ENCODE measurements at places on chromosomes 5 and 9.

- DNase-seq: no peak
Measured at GRCh38 chr5:40080191-40080590, 599.5 kb upstream of the PTGER4 start.

DNA sequence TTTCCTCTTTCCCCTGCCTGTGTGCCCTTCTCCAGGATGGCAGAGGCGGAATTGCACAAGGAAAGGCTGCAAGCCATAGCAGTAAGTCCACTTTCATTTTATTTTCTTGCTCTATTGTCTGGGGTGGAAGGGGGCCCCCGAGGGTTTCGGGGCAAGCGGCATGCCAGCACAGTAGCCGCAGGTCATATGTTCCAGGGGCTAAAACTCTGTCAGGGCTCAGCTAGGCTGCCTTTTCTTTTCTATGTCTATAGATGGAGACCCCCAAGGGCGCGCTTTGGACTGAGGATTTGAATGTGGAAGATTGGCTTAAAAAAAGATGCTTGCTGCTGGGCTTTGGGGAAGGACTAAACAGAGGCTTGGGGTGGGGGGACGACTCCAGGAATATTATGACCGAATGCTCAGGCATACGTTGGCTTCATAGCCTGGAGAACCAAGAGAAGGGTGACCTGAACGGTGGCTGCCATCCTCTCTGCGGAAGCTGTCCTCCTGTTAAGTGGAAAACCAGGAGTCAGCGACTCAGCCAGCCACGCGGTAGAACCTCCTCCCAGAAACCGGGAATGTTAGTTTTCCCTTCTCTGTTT is 545 bp downstream of the PALM2AKAP2 start:
- DNase-seq: no peak

DNA sequence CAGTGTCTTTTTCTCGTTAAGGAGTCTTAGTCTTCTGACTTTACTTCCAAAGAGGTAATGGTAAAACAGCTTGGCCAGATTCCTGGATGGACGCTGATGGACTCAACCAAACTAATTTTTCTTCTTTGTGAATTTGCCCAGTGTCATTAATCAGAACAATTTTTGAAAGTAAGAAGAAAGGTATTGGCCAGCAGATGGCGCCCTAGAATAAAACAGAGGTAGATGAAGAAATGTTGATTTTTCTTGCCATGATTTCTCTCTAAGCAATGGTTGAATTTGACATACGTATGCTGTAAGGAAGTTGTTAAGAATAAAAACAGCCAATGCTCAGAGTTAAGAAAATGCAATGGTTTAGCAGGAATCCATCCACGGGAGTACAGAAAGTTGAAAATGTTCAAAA is 500.0 kb downstream of the DIRAS2 start:
- no peak for DNase-seq

- no peak for DNase-seq
Measured at GRCh38 chr9:28073270-28073669, 500.0 kb upstream of the C9orf72 start.

- no peak for DNase-seq
Measured at GRCh38 chr9:23556459-23556858, 269.6 kb downstream of the ELAVL2 start.

DNA sequence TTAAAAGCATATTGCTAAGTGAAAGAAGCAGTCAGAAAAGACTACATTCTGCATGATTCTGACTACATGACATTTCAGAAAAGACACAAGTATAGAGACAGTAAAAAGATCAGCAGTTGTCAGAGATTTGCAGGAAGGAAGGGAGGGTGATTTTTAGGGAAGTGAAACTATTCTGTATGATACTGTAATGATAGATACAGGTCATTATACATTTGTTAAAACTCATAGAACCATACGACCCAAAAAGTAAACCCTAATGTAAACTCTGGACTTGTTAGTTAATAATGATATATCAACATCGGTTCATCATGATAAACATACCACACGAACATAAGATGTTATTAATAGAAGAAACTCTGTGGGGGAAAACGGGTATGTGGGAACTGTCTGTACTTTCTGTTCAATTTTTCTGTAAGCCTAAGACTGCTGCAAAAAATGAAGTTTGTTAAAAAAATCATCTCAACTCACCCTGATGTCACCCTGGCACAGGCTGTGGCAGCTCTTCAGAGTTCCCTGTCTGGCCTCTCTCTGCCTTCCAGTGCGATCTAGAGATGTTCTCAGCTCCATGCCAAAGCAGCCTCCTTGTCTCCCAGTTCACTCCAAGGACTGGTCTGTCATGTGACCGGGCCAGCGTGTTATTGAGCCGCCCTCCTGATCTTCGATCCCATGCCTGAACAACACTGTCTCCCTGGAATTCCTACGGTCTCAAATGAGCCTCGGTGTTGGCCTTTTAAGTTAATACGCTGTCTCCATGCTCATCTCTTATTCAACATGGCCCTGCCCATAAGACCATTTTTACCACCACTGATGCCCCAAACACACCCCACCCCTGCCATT is 35.4 kb downstream of the PRLR start:
- DNase-seq: no peak

DNA sequence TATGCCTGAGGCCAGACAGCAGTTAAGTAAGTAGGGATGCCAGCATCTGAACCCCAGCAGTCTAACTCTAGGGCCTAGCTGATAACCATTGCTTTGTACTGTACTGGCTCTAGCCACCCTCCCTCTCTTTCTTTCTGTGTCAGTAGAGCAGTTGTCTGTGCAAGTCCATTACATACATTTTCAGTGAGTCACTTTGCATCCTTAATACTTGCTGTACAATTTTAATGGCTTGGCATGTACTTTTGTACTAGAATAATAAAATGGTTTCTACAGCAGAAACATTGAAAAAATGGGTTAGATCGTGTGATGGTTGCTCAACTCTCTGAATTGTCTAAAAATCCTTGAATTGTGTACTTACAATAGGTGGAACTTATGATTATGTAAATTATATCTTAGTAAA is 1.5 kb upstream of the TTC39B start:
- DNase-seq: no peak

- no peak for DNase-seq
Measured at GRCh38 chr5:137563301-137563645, 64.1 kb upstream of the SPOCK1 start.

- no peak for DNase-seq
Measured at GRCh38 chr5:1445313-1445688, at the start of gene SLC6A3. Gene SLC6A3, minus strand, starts transcription at chr5:1445440. Its CDS starts 2,243 bp downstream, at chr5:1443197.

- no peak for DNase-seq
Measured at GRCh38 chr5:142828797-142829535, 58.8 kb downstream of the ARHGAP26 start.

DNA sequence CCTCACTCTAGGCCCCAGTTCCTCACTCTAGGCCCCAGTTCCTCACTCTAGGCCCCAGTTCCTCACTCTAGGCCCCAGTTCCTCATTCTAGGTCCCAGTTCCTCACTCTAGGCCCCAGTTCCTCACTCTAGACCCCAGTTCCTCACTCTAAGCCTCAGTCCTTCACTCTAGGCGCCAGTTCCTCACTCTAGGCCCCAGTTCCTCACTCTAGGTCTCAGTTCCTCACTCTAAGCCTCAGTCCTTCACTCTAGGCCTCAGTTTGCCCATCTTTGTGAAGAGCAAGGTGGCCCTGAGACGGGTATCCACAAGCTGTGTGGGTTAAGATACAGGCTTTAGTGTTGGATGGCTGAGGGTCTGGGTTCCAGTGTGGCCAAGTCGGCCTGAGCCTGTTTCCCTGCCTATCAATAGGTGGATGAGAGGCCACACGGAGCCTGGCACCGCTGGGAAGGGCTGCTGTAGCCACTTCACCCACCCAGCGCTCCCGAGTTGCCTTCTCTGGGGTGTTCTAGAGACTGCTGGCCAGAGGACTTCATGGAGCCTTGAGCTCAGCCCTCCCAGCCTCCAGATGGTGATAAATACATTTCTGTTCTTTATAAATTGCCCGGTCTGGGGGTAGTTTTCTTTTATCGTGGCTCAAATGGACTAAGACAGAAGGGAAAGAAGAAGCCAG is 150.2 kb downstream of the RXRA start:
- DNase-seq: no peak

DNA sequence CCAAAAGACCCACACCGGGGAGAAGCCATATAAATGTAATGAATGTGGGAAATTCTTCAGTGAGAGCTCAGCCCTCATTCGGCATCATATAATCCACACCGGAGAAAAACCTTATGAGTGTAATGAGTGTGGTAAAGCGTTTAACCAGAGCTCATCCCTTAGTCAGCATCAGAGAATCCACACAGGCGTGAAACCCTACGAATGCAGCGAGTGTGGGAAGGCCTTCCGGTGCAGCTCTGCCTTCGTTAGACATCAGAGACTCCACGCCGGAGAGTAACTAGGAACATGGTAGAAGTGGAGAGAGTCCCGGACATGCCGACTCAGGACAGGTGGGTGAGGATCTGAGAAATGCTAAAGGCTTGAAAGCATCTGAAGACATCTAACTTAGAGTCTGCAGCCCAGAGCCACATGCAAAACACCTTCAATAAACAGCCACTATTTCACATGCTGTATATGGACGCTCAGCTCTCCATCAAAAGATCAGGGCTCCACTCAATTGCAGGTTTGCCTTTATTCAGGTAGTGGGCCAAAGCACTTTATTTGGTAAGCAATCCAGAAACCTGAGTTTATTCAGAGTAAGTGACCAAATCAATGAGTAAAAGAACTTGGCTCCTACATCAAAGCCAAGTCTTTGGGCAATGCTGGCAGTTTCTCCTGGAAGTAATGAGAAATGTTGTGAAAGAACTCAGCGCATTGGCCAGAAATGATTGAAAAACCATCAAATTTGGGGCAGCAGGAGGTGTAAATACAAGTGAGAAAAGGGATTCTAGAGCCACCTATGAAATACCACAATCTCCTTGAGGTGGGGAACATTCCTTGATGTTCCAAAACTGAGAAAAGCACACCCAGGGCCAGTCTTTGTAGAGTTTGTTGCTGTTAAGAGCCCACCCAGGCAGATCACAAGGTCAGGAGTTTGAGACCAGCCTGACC is 6.0 kb downstream of the RPL12 start:
- no peak for DNase-seq

DNA sequence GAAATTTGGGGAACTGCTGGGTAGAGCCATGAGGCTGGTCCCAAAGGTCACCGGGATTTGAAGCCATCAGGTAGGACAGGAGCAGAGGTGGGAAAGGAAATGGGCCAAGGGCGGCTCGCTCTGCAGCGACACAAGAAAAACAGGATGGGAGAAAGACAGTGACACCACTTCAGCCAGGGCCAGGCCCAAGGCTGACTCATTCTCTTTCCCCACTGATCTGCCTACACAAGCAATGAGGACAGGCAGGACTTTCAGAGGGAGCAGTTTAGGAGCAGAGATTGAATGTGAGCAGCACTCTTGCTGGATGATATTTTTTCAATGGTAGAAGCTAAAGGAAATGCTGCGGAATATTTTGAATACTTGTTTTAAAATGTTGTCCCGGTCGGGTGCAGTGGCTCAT is 3.5 kb downstream of the RUFY1 start:
- no peak for DNase-seq

- DNase-seq: no peak
Measured at GRCh38 chr9:2496169-2496568, 125.4 kb upstream of the VLDLR start.

- DNase-seq: no peak
Measured at GRCh38 chr5:39779831-39780230, 355.1 kb upstream of the DAB2 start.

DNA sequence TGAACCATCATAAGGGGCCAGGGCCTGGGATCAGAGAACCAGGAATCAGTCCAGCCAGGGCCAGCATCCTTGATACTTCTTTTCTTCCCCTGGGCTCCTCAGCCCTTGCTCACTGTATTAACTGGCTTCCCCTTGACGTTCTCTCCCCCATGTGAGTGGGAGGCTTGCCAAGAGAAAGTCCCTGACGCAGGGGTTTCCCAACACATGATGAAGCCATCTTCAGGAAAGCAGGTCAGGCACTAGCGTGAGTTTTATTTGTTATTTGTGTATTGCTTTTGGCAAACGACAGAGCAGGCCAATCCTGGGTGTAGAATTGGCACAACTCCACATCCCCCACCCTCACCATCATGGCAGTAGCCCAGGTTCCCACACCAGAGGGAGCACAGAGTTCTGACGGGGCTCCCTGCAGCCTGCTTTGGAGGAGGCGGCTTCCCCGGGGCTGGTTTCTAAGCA is 165.5 kb upstream of the NFIL3 start:
- no peak for DNase-seq

GRCh38 chr5:124952566-124952965 is 206.1 kb upstream of the ZNF608 start:
- DNase-seq: no peak

GRCh38 chr5:126274076-126274762 is 149.0 kb upstream of the GRAMD2B start:
- no peak for DNase-seq

All from lower lobe of right lung (tissue), 2 donors.